ENCODE measurements at places on chromosomes 5 and 9. TPM values are rescaled to one million over a fixed set of nuclear protein-coding genes. Genes with fewer than 3 reads are reported as not detected.
A peak's percentile ranks its signal among the peaks of the same experiment; 100 is the strongest.

The PGM5 gene
- 0.41 TPM for total RNA-seq

The C5orf46 gene
- not detected for total RNA-seq

The PRDM9 gene
- total RNA-seq, result not detected

The PCDHGB6 gene
- 1.5 TPM for total RNA-seq

The ELAVL2 gene
- 0.16 TPM for total RNA-seq

- no peak for ATAC-seq
These were observed 2.6 kb downstream of the NKD2 start for GRCh38 chr5:1011226-1011631.

DNA sequence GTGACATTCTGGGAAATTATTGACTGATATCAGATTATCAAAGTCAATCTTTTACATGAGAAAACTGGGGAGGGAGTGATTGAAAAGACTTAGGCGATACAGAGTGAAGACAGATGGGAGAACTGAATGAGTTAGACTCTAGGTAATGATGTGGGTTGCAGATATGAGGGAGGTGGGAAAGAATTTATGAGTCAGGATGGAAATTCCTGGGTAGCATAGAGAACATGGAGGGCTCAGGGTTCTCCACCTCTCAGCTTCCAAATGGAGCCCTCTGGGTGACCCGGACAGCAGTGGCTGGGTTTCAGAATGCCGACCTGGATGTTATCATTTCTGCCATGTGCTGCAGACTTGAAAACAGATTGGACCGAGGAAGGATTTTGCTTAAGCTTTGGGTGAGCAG, 75.4 kb upstream of the SHB start:
- no peak for ATAC-seq

DNA sequence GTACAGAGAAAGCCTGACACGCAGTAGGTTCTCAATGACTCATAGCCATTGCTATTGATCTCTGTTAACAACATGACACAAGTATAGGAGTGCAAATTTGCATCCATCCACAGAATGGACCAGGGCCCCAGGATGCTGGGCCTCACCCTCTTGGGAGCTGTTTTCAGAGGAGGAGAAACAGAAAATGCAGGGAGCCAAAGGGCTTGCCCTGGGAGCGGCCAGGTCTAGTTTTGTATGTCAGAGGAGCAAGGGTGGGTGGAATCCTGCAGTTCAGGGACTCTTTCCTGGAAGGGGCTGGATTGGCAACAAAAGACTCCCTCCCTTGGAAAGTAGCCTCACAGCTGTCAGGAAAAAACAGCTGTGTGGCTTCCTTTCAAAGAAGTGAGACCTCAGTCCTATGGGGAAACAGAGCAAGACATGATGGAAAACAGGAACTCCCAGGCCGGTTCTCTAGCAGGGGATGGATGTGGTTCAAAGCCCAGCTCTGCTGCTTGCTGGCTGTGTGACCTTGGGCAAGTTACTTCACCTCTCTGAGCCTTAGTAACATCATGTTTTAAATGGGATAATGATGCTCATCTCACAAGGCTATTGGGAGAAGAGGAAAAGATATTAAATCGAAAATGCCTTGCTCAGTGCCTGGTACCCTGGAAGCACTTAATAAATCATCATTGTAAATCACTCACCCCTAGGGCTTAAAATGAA, 50.5 kb upstream of the SH3PXD2B start:
- peak; percentile 86 for ATAC-seq

DNA sequence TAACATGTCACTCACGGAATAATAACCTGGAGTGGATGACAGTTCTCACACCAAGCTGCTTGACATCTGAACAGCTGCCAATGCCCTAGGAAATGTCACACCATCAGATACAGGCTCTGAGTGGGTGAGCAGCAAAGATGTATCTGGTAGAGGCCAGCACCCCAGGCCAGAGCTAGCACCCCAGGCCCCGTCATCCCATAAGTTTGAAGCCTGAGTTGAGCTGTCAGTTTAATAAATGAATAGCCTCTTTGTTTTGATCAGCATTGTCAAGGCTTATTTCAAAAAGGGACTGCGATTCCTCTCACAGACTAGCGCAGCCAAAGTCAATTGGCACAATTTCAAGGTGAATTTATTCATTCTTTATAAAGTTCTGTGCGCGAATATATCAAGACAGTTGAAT, 1327.1 kb downstream of the MAT2B start:
- ATAC-seq, result no peak
